ENCODE measurements at places on chromosomes 7 and 10. TPM values are rescaled to one million over a fixed set of nuclear protein-coding genes. Genes with fewer than 3 reads are reported as not detected.

GRCh38 chr10:43199088-43199683 lies 60.9 kb downstream of the CSGALNACT2 start:
- DNase-seq, result no peak

- DNase-seq, result no peak
These were observed 83.8 kb downstream of the CTNNA3 start for GRCh38 chr10:67612176-67612575.

The ZNF485 gene
- total RNA-seq, result 10.6 TPM

The RHOBTB1 gene
- total RNA-seq, result not detected

The PDE1C gene
- total RNA-seq, result not detected

DNA sequence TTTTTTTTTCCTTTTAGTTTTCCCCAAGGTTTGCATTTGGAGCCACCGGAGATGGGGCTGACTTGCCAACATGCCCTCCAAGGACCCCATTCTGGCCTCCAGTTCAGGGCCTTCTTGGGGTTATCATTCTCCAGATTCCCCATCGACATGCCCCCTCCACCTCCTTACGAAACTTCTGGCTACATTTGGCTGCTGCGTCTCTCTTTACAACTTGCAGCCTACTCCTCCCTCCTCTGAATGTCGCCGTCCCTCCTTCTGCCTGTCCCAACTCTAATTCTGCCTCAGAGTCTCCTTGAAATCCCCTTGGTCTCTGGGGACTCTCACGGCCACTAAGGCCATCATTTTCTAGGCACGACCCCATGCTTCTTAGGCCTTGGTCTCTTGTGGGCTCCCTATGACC lies 72.2 kb upstream of the PODXL start:
- no peak for DNase-seq

DNA sequence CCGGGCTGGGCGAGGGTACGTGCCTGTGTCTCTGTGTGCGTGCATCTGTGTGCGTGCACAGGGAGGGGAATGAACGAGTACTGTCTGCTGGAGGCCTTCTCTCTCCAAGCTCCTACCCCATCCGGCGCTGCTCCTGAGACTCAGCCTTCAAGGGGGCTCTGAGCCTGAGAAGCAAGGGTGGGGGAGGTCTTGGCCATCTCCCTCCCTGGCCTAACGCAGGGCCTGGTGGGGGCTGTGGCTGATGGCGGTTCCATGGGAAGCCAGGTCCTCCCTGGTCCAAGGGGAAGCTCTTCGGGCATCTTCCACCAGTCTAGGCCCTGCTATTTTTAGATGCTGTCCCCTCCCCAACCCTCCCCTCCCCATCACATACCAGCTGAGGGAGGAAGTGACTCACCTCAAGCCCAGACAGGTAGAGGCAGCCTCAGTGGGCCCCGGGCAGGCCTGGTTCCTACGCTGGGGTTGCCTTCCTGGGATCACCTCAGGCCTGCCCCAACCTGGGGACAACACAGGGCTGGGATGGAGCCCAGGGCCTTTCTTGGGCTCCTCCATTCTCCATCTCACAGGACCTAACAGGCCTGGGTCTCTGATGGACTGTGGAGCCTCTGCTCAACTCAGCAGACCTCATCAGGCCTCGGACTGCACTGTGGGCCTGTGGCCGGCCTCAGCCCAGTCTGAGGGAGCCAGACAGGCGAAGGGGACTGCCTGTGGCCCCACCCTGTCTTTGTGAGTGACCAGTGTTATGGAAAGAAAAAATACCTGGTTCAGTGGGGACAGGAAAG lies 32.2 kb downstream of the DNAJB12 start:
- no peak for DNase-seq

- DNase-seq, result no peak
These were observed 3.0 kb downstream of the BAMBI start for GRCh38 chr10:28680358-28680752.

All from naive thymus-derived CD4-positive, alpha-beta T cell (primary cell).